ENCODE measurements at places on chromosomes 16 and 17.
A peak's percentile ranks its signal among the peaks of the same experiment; 100 is the strongest.

DNA sequence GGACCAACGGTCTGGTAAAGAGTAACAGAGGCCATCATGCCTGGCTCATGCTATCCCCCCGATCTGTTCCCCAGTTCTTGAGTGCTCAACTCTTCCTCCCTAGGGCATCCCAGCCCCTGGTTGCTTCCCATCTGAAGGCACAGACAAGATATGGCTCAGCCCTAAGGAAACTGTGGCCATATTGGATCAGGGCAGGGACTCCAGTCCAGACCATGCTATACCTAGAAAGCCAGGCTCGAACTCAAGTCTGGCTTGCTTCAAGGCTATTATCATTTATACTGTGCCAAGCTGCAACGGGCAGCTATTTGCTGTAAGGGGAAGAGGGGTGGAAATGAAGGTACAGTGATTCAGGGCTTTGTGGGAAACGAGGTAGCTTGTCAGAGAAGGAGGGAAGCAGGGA is 2.8 kb downstream of the UBTF start:
- DNase-seq: peak; percentile 33

DNA sequence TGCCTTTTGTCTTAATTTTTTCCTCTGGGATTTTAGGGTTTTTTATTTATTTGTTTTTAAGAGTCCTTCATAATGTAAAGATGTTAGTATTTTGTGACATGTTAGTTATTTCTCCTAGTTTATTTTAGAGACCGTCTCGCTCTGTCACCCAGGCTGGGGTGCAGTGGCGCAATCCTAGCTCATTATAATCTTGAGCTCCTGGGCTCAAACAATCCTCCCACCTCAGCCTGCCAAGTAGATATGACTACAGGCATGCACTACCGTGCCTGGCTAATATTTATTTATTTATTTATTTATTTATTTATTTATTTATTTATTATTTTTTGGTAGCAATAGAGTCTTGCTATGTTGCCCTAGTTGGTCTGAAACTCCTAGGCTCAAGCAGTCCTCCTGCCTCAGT is 37.4 kb upstream of the ARHGAP17 start:
- no peak for DNase-seq

GRCh38 chr17:58985367-58985766 is 121.3 kb downstream of the TRIM37 start:
- no peak for DNase-seq

DNA sequence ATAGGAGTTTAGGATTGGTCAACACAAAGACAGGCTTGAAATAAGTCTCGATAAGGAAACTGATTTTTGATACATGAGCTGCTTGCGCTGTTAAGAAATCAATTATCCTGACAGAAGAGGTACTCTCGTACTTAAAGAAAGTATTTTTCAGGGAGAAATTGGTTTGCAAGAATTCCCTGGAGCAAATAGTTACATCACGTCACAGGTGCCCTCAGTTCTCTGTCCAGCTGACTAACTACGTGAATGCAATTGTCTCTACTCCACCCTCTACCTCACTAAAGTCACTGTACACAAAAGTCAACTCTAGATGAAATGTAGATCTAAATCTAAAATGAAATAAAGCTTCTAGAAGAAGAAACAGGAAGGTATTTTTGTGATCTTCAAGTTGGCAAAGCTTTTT is 130.6 kb upstream of the KCNJ16 start:
- no peak for DNase-seq

GRCh38 chr16:25872369-25873070 is 180.8 kb downstream of the HS3ST4 start:
- DNase-seq: no peak
